Fibroblast of the aortic adventitia (primary cell): ENCODE measurements at places on chromosomes 1 and 21. TPM values are rescaled to one million over a fixed set of nuclear protein-coding genes. Genes with fewer than 3 reads are reported as not detected.

Gene UBE2U
- not detected in 2 replicates for total RNA-seq

DNA sequence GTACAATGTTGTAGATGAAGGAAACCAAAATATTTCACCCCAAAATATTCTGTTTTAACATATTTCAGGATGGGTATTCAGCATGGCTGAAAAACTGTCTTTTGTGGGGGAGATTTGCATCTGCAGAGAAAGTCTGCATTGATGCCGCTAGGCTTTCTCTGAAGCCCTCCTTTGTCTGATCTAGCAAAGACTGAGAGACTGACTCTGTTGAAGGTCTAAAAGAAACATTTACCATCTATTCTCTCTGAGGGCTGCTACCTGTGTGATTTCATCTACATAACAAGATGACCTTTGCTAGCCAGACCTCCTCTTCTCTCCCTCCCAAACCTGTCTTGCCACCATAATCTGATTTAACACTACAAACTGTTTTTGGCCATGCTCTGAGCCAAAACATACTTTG lies 12.4 kb upstream of the MT1HL1 start:
- no peak for DNase-seq

- DNase-seq, result no peak
Observed at GRCh38 chr1:218503102-218503501, 158.0 kb downstream of the TGFB2 start.

- DNase-seq, result no peak
Observed at GRCh38 chr1:241376701-241377100, 19.7 kb upstream of the RGS7 start.

Gene GSTM1
- total RNA-seq, result 24.3 TPM in 1 of 2 replicates, not detected in the other

Gene NES
- 44.5 and 83.0 TPM in 2 replicates for total RNA-seq

DNA sequence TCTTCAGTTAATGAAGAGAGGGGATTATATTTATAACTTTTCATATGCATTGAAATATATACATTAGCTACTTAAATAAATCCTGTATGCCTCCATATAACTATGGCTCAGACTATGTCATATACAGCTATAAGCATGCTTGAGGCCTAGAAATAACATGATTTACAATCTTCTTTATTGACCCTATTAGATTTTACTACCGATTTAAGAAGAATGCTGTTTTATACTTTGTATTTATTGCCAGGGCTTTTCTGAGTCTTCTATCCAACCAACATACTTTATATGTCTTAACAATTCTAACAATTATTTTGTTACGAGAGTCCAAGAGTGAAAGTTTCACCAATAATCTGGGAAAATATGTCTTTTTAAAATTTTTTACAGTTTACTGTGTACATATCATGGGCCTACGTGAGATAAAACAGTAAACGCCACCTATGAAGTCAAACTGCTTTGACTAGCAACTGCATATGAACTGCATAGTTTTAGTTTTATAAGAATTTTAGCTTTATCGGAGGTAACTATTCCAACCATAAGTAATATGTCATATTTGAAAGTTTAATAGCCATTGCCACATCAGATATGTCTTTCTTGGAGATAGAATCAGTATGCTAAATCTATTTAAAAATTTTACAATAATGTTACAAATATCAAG lies 861.0 kb downstream of the USP25 start:
- no peak for DNase-seq

DNA sequence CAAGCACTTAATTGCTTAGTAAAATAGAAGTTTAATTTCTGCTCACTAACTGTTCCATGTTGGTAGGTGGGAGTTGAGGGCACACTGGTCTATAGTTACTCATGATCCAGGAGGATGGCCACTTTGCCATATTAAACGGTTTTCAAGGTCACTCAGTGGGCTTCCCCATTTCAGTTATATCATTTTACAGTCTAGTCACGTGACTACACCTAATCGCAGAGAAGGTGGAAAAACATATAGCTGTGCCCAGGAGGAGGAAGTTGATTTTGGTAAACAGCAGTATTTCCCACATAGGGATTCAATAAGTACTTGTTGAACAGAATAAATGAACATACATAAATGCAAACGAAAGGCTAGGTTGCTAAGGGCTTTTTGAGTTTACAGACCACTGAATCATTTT lies 541.1 kb upstream of the CAMK1G start:
- no peak for DNase-seq

DNA sequence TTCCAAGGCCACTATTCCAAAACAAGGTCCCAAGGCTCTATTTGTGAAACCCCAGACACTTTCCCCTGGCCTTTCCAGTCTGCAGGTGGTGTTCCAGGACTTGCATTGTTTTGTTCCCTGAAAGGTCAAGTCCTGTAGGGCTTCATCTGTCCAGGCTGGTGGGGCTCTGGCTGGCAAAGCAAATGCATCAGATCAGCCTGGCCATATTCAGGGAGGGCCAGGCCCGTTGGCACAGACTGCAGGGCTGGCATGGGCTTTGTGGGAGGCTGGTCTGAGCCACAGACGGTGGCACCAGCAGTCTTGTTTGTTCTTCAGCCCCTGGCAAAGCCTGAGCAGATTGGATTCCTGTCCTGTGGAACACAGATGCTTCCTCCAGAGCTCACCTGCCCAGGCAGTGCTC lies 93.0 kb downstream of the SPATA46 start:
- DNase-seq, result no peak

GRCh38 chr1:27527223-27527889 lies 37.4 kb upstream of the WASF2 start:
- DNase-seq, result no peak

GRCh38 chr1:24366707-24367106 lies 46.9 kb downstream of the STPG1 start:
- no peak for DNase-seq

DNA sequence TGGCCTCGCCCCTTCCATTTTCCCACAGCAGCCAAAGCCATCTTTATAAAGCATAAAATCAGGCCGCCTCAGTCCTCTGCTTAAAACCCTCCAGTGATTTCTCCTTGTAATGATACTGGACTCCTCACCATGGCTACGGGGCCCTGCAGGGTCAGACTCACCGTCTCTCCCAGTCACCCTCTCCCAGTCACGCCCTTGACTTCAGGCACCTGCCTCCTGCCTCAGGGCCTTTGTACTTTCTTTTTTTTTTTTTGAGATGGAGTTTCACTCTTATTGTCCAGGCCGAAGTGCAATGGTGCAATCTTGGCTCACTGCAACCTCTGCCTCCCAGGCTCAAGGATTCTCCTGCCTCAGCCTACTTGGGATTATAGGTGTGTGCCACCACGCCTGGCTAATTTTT lies 47.8 kb downstream of the PIK3CD start:
- no peak for DNase-seq

GRCh38 chr1:7259955-7260354 lies 474.7 kb downstream of the CAMTA1 start:
- DNase-seq, result no peak
